ENCODE measurements at places on chromosomes 12 and 14.

- no peak for DNase-seq
Observed at GRCh38 chr14:71244341-71244740, 337.1 kb downstream of the PCNX1 start.

GRCh38 chr14:104040539-104040938 is 45.0 kb upstream of the ASPG start:
- DNase-seq = no peak

- peak; percentile 39 for DNase-seq
Observed at GRCh38 chr12:64824500-64825142, at the start of gene TBC1D30. TBC1D30 (plus strand) TSS chr12:64824647; CDS start chr12:64824880, 233 bp downstream.

GRCh38 chr12:54945082-54945481 is 39.5 kb downstream of the TESPA1 start:
- no peak for DNase-seq
